Astrocyte of the spinal cord (primary cell): ENCODE measurements at places on chromosomes 2 and 18.
A peak's percentile ranks its signal among the peaks of the same experiment; 100 is the strongest.

DNA sequence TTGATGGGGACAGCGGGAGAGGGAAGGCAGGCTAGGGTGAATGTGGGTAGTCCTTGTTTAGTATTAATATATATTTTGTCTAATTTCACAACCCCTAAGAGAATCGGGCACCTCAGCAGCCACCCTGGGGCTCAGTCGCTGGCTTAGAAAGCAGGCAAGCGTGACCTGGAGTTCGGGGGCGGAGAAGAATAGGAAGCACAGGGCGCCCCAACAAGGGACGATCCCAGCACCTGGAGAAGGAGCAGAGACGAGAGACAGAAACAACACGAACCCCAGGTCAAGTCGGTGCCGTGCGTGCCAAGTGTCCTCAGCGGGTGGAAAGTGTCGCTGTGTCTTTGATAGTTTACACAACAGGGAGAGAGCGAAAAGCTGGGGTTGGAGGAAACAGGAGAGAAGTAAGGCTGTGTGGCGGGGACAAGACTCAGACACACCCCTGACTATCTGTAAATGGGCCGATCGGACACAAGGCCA is 95.4 kb downstream of the NFATC1 start:
- DNase-seq: no peak

DNA sequence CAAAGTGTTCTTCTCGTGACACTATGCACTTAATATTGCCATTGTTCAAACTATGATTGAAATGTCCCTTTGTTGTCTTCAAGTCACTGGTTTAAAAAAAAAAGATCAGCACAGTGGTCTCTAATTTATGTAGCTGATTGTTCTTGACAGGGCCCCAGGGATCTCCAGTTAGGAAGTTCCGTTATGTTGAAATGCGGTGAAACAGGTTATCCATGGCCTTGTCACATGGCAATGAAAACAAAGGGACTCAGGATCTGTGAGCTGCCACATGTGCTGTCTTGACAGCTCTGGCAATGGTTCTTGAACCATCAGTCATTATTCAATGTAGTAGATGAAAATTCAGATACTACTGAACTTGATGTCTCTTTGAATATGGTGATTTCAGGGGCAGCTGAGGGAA is 147.4 kb downstream of the SETBP1 start:
- DNase-seq: no peak

- DNase-seq: no peak
Observed at GRCh38 chr18:5196253-5197031, 615 bp downstream of the AKAIN1 start.

GRCh38 chr18:62846313-62846712 is 131.0 kb downstream of the PHLPP1 start:
- no peak for DNase-seq

- no peak for DNase-seq
Observed at GRCh38 chr18:55912071-55912470, 324.1 kb upstream of the TCF4 start.

GRCh38 chr18:67410075-67411070 is 106.1 kb downstream of the DSEL start:
- DNase-seq: peak; percentile 55

GRCh38 chr2:108980076-108980475 is 8.9 kb downstream of the EDAR start:
- DNase-seq: no peak

DNA sequence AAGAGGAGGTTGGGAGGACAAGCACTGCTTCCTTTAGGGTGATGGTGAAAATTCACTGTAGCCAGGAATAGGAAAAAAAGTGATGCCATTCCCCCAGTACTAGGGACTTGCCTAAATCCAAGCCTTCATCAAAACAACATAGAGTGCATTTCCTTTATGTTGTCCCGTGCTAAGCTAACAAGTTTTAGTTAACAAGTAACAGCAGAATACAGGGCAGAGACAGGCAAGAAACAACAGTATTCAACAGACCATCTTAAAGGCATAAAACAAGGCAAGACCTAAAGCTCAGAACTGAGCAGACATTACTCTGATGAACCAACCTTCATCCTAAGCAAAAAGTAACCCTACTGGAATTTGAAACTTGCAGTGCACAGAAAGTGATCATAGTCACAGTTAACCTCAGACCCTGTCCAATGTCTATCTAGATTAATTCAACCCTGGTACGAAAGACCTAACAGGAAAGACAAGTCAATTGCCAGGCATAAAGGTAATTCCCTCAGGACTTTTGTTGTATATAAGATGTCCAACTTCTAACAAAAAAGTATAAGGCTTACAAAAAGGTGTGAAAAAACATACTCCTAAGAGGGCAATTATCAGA is 34.4 kb upstream of the GALNT1 start:
- no peak for DNase-seq

- no peak for DNase-seq
Observed at GRCh38 chr18:79871481-79872091, 73.8 kb downstream of the KCNG2 start.
